HS-5 (cell line): ENCODE measurements at places on chromosomes 5 and 9.

DNA sequence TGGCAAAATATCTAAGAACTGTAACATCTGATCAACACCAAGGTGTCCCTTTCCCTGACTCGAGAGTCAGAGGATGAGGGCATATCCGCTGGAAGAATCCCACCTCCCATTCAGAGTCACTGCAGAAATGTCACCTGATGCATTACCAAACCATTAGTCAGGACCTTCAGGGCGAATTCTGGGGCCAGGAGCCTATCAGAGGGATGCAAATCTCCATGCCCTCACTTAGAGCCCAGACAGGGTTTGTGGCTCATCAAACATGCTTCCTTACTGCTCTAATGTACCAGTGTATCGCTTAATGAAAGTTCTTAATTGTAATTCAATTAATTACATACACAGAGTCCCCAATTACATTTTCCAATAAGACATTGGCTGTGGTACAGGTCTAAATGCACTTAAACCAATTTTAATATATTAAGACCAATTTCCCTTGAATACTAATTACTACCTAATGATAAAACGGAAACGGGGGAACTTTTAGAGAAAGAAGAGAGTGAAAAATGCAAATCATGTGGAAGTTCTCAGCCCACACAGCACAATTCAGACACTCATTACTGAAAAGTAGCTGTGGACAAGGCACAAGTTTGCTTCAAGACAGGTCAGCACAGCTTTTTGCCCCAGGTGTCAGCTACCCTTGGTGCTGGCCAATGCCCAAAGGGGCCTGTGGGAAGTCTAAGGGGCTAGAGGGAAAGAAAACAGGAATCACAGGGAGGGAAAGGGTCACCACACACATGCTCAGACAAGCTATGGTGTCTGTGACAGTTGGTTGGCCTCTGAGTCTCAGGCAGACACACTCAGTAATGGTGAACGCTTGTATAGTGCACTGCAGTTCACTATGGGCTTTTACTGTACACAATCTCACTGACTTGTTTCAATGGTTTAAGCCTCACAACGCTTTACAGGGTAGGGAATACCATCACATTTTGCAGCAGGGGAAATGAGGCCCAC lies 211.6 kb downstream of the MAPKAP1 start:
- no peak for DNase-seq

DNA sequence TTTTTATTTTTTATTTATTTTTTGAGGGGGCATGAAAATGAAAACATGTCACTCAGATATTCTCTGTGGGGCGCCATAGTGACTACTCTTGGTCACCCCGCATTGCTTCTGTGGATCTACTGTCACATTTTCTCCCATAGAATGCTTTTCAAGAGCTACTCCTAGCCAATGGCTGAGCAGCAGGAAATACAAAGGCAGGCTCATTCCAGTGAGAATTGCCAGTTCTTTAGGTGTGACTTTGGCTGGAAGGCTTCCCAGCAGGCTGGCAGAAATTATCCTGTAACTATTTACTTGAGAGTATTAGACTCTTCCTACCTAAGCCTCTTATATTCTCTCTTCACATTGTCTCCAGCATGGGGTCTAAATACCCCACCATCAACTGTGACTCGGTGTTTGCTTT lies 21.0 kb upstream of the PTPRD start:
- no peak for DNase-seq

- no peak for DNase-seq
Measured at GRCh38 chr9:137745541-137745991, 126.8 kb downstream of the EHMT1 start.

- DNase-seq: no peak
Measured at GRCh38 chr9:129487658-129488483, 133.0 kb downstream of the C9orf50 start.

- no peak for DNase-seq
Measured at GRCh38 chr9:80885894-80886293, 803.5 kb downstream of the TLE1 start.

GRCh38 chr5:67248703-67249589 lies 52.3 kb upstream of the CD180 start:
- no peak for DNase-seq

DNA sequence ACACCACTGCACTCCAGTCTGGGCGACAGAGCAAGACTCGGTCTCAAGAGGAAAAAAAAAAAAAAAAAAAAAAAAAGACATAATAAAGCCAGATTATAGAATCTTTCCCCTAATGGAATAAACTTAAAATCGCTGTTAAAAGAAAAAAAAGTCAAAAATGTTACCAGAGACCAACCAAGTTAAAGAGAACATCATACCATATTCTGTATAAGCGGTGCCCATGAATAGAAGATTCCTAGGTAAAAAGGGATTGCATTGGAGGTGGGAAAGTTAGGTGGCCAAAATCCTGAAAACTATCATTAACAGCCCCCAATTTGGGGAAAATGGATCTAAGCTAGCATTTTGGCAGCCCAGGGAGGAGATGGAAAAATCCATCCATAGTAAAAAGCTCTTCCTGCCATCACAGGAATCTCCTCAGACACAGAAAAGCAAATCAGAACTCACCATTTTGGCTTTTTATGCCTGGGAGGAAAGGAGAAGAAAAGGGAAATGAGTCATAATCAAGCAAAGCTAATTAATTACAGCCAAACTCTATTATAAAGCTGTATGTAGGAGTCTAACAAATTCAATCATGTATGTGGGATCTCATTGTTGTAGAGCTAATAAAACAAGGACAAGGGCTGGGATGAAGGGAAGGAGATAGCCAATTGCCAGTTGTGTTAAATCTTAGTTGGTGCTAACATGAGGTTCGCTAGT lies 363.8 kb downstream of the ARL15 start:
- no peak for DNase-seq

DNA sequence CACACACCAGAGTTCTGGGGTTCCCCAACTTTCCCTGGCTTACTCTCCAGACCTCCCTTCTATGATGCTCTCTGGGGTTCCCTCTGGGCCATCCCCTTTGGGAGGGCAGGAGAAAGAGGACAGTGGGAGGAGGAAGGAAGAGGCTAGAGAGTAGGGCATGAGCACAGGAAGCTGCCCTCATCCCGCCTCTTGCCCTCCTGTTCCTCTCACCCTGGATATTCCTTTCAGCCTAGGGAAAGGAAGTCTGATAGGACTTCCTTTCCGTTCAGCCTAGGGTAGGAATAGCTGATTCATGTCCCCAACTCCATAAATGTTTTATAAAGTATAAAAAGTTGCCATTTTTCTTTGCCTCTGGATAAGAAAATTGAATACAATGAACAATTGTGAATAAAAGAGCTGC lies 7.4 kb downstream of the MAP1B start:
- DNase-seq: no peak

DNA sequence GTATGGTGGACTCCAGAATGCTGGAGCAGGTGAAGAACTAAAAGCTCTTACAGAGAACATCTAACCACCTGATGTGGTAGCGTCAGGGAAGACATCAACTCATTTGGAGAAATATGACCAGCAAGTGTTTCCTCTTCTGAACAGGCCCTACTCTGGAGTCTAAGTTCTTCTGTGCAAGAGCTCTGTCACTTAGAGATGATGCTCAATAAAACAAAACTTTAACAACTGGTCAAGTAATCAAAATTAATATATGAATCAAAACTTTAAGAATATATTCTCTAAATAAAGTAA lies 85.8 kb downstream of the CYFIP2 start:
- no peak for DNase-seq

- DNase-seq: peak; percentile 67
Measured at GRCh38 chr9:117704024-117704575, at the start of gene TLR4. TSS of gene TLR4 (plus strand) at chr9:117704403. CDS start at chr9:117704473, 70 bp downstream.

DNA sequence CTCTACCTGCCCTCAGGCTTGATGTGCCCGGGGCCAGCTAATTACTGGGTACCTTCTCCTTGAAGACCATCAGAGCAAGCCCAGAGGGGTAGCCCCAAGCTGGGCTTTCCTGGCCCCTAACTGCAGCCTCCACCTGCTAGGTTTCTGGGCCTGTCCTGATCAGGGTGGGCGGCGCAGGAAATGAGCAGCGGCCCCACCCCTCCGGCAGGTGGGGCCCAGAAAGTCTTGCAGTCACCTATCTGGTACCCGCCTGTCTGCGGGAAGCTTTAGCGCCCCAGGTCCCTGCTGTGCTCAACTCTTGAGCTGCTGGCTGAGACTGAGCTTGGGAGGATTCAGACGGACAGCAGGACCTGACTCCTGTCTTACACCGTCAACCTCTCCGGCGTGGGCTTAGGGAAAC lies 37.1 kb upstream of the LHX2 start:
- DNase-seq: no peak

DNA sequence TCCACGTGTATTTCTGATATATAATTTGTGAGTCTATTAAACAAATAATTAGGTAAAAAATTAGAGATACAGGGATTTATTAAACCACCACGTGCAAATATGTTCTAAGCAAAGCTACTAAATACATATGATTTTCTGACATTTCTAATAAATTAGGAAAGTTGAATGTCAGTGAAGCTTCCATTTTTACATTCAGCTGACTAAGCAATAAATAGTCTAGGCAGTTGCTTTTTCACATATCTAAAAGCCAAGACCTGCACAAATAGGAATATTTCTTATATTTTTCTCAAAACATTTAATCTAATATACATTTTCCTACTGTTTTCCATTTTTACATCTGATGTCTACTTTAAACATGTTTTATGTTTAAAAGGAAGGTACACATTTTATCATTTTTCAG lies 322.6 kb upstream of the EFNA5 start:
- DNase-seq: no peak

GRCh38 chr5:126100767-126101166 lies 322.4 kb upstream of the GRAMD2B start:
- no peak for DNase-seq

GRCh38 chr5:118775790-118776499 lies 212.4 kb downstream of the DTWD2 start:
- DNase-seq: no peak

DNA sequence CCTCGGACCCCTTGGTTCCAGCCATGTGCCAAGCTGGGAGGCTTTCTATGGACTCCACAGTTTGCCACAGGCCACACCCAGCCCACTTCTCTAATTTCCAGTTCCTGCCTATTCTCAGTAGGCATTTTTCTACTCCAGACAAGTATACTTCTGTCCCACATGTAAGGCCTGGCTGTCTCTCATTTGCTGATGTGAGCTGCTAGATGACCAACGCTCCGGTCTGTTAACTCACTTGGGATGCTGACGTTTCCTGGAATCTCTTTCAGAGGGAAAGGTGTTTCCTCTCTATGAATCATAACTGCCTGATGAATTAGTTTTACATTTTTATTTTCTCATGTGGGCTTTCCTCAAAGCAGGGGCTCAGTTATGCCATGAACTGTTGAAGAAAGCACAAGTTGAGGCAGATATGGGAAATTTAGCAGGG lies 36.3 kb downstream of the ERGIC1 start:
- DNase-seq: peak; percentile 90

DNA sequence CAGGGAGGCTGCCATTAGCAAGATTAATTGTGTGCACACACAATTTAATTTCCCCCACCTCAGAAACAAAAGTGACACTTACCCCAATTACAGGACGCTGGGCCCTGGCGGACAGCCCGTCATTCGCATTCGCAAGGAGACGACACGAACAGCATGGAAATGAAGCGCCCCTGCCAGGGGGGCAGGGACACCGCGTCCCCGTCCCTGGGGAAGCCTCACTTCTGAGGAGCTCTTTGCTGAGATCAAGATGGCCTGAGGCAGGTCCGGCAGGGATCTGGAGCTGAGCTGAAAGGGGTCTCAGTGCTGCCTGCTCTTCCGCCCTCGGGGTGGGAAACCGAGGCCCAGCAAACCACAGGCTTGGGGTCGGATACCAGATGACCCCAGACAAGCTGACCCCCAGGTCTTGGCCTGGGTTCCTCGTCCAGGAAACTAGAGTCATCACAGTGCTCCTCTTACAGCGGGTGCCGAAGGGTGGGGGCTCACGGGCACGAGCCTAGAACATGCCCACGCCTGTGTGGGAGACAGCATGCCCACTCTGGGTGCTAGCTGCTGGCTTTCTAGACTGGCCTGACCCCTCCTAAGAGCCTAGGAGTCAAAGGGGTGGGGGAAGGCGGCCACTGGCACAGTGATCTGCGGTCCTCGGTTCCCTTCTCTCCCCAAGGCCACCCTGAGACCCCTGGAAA lies 103.2 kb downstream of the VAV2 start:
- no peak for DNase-seq

- DNase-seq: no peak
Measured at GRCh38 chr9:95468791-95469190, 48.0 kb downstream of the PTCH1 start.

- DNase-seq: no peak
Measured at GRCh38 chr5:139078345-139078744, 119.8 kb downstream of the SIL1 start.

DNA sequence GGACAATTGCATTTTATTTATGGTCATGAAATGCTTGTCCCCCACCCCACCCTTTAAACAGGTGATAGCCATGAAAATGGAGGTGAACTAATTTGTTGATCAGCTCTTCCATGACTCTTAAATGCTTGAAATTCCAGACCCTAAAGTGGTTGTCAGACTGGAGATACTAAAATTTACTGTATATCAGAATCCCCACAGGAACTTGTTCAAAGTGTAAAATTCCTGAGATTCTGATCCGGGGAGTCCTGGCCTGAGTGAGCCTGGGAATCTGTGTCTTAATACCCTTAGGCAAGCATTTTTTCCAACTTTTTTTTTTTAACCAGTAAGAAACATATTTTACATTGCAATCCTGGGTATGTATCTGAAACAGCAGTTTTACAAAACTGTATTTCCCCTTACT lies 4.7 kb downstream of the SKP2 start:
- peak; percentile 18 for DNase-seq

DNA sequence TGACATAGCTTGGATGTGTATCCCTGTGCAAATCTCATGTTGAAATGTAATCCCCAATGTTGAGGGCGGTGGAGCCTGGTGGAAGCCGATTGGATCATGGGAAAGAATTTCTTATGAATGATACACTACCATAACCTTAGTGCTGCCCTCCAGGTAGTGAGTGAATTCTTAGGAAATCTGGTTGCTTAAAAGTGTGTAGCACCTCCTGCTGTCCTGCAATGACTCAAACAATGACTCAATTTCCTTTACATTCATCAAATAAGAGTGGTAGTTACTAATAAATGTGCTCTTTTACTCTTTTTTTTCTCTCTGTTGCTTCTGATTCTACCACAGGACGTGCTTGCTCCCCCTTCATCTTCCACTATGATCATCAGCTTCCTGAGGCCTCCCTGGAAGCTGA lies 1696.0 kb upstream of the CDH9 start:
- no peak for DNase-seq

DNA sequence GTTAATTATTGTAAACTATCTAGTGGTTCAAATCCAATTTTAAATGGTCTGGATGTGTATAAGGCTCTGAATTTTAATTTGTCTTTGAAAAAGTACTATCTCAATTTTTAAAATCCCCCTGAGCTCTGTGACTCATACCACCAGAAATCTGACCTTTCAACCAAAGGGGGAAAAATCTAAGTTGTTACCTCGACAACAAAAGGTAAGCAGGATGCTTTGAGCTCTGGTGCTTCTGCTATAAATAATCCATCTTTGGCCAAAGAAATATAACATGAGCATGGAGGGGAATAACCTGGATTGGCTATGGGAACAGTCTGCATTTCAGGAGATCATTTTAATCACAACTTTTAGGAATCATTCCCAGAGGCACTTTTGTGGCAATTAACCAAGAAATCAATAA lies 76.3 kb upstream of the PCSK1 start:
- peak; percentile 5 for DNase-seq
